ENCODE measurements at places on chromosomes 7 and 10.

DNA sequence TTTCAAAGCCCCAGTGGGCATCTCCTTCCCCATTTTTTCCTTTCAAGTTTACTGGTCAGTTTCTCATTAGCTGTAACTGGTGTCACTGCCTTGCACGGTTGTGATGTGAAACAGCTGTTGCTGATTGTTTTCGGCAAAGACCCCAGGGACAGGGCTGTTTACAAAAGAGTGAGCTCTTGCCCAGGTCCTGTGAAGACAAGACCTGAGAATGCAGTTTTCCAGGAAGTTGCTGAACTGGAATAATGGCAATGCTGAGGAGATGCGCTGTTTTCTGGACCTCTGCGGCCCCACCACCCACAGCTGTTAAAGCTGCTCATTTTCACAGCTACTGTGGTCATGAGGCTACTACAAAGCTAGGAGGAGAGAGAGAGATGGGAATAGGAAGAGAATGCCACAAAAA lies 116.6 kb upstream of the RSU1 start:
- no peak for DNase-seq

DNA sequence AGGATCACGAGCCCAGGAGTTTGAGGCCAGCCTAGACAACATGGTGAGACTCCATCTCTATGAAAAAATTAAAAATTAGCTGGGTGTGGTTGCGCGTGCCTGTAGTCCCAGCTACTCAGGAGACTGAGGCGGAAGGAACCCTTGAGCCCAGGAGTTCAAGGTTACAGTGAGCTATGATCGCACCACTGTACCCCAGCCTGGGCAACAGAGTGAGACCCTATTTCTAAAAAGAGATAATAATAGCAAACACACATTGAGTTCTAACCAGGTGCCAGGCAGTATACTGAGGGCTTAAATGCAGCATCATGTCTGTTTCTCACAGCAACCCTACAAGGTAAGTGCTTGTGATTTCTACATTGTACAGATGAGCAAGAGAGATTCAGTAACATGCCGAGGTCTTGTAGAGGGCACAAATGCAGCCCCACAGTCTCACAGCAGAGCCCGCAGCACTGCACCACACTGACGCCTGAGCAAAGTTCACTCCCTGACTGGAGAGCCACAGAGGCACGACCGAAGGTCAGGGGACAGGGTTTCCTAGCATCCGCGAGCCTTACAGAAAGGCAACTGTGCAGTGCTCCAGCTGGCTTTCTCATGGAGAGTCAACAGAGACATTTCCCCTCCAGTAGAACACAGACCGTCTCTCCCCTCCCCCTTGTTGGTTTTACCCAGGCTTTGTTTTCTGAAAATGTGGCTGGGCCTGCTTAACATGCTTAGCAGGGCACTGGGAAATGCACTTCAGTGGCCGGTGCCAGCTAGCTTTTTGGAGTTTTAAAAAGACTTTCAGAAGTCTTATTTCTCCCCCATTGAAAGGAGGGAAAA lies 36.5 kb downstream of the PDSS1 start:
- DNase-seq: no peak

GRCh38 chr7:39617005-39617404 lies 6.4 kb upstream of the RALA start:
- no peak for DNase-seq

DNA sequence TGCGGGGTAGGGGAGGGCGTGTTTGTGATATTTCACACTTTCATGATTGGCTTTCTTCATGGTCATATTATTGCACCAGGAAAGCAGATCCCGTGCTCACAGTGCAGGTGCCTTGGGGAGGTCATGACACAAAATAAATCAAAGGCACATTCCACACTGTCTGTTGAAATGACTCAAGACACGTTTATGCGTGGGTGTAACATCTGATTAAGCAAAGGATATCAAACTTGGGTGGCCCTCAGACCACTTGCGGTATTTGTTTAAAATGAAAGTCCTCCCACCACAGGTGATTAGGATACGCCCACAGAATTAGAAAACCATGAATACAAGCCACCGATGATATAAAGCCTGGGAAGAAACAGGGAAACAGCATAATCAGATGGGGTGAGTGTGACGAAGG lies 51.1 kb downstream of the SVIL start:
- DNase-seq: no peak

DNA sequence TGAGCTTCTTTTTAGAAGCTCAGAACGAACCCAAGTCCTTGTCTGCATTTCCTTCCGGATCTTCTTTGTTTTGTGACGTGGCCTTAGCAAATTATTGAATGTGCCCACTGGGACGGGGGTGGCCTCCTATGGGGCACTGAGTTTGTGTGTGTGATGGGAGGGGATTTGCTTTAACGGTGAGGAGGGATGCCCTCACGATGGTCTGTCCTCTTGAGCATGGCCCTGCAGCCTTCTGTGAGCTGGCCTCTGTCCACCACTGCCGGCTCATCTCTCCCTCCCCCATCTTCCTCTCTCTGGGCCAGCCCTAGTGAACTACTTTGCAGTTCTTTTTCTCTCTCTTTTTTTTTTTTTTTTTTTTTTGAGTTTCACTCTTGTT lies 62.9 kb upstream of the MKRN1 start:
- DNase-seq: no peak

- DNase-seq: no peak
Measured at GRCh38 chr10:51029172-51029641, 45.1 kb upstream of the PRKG1 start.

GRCh38 chr7:124033095-124033806 lies 384 bp upstream of the TMEM229A start:
- no peak for DNase-seq

- no peak for DNase-seq
Measured at GRCh38 chr7:80918399-80918798, 452 bp downstream of the SEMA3C start.
